AG10803 (cell line): ENCODE measurements at places on chromosomes 2 and 18.

GRCh38 chr18:48815581-48816324 is 135.0 kb downstream of the SMAD7 start:
- DNase-seq: no peak

GRCh38 chr18:79782566-79783308 is 15.0 kb upstream of the KCNG2 start:
- no peak for DNase-seq

DNA sequence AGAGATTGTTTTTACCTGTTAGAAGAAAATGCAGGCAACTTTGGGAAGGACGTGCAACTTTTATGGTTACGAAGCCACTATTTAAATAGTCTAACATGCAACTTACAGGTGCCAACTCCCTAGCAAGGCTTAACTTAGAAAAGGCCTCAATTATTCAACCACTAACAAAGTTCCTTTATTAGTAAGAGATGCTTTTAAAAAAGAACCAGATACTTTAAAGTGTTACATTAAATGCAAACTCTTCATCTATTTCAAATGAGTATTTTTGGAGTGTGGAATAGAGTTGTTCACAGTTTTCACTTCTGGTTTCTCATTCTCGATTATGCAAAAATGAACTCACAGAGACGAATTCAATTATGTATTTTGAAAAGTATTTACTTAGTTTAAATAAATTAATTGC is 51.7 kb downstream of the PELI1 start:
- DNase-seq: no peak

- DNase-seq: no peak
Measured at GRCh38 chr2:126655051-126655450, 907 bp upstream of the GYPC start.

DNA sequence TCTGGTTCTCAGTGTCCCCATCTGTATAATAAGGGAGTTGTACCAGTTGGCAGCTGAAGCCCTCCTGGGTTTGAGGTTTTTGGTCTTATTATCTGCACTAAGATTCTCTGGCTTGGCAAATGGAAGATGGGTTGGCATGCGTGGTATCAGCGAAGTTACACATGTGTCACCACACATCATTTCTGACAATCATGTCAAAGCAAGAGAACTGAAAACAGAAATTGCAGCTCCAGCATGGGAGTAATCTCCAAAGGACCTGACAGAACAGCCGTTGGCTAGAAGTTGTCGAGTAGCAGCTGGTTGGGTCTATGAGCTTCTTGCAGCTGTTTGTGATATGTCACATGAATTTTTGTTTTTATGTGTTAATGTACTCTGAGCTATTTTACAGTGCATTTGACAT is 317.4 kb downstream of the SLC4A3 start:
- DNase-seq: no peak

DNA sequence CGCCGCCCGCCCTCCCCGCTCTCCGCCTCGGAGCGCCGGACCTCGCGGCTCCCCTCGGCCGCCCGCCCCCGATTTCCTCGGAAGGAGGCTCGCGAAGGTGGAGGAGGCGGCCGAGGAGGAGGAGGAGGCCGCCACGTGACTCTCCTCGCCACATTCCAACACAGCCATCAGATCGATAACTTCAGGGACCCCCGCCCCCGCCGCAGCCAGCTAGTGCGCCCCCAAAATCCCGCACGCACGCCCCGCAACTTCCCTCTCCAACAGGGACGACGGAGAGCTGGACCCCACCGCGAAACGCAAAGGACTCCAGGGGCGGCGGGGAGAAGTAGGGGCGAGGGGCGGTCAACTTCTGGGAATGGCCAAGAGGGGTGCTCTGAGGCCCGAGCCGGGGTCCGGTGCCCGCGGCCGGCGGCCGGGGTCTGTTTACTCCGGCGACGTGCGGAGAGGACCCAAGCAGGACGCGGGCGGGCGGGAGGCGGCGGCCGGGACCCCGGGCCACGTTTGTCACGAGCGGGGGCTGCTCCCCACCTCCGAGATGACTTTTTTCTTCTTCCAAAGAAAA is 2.0 kb downstream of the ZNF521 start:
- peak; percentile 15 for DNase-seq

- no peak for DNase-seq
Measured at GRCh38 chr2:127661072-127661649, 14.2 kb downstream of the LIMS2 start.

DNA sequence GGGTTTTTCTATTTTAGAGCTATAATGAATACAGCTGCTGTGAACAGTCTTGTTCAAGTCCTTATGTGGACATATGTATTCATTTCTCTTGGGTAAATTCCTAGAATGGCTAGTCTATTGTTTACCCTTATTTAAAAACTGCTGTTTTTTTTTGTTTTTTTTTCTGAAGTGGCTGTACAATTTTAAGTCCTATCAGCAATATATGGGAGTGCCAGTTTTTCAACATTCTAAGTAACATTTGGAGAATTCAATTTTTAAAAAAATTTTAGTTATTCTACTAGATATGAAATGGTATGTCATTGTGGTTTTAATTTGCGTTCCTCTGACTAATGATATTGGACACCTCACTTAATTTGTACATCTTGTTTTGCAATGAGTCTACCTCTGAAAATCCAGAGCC is 349.7 kb downstream of the SATB2 start:
- peak; percentile 46 for DNase-seq

- no peak for DNase-seq
Measured at GRCh38 chr18:62610701-62611411, 88.0 kb downstream of the ZCCHC2 start.

DNA sequence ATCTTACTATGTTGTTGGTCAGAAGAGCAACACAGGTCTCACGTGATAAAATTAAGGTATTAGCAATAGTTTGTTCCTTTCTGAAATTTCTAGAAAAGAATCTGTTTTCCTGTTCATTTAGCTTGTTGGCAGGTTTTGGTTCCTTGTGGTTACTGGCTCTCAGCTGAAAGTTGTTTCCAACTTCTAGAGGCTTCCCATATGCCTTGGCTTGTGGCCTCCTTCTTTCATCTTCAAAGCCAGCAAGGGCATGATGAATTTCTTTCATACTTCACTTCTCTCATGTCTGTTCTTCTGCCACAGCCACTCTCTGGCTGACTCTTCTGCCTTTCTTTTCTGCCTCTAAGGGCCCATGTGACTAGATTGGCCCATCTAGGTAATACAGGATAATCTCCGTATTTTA is 193.7 kb downstream of the TRIB2 start:
- peak; percentile 60 for DNase-seq

GRCh38 chr2:88838165-88838635 is 146.7 kb downstream of the RPIA start:
- no peak for DNase-seq

GRCh38 chr18:10047237-10047636 is 133.4 kb downstream of the VAPA start:
- peak; percentile 37 for DNase-seq

DNA sequence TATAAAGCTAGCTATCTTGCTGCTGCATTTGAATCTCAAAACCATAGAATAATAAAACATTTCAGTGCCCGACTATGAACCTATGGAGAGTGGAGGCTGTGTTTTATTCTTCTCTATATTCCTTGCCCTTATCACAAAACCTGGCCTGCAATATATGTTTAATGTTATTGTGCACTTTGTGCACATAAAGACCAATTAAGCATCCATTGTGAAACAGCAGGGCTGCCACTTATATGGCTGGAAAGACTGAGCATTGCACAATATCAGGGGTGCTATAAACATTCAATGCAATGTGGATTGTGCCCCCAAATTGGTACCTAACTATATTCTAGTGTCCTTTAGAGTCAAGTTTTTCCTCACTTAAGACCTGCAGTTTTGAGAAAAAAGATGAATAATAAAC is 83.2 kb downstream of the RDH14 start:
- no peak for DNase-seq

DNA sequence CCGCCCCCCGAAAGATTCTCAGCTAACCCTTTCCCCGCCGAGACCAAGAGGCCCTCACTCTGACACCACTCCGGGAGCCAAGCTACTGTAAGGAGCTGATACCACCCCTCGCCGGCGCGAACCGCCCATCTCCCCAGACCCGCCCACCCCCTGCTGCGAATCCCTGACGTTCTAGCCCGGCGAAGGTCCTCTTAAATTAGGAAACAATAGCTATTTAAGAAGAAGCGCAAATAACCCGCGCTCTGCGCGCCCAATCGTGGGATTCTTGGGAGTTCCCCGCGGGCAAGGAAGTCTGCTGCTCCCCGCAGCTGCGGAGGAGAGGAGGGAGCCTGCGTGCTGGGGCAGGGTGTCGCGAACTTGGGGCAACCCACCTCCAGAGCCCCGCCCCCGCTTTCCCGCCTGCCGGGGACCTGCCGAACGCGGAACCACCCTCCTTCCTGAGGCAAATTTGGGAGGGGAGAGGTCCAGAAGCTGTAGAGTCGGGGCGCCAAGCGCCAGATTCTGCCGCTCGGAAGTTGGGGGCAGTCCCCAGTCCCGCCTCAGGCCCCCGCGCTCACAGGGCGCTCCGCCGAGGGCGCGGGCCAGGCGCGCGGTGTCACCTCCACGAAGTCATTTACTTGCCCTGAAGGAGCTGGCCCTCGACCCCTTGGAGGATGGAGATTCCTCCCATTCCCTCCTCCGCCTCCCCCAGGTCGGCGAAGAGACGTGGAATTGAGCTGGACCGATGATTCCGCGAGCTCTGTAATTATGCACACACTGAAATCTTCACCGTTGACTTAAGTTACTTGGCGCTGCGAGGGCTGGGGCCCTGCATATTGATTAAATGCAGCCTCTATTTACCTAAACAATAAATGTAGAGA is 8.4 kb upstream of the SP9 start:
- peak; percentile 45 for DNase-seq

DNA sequence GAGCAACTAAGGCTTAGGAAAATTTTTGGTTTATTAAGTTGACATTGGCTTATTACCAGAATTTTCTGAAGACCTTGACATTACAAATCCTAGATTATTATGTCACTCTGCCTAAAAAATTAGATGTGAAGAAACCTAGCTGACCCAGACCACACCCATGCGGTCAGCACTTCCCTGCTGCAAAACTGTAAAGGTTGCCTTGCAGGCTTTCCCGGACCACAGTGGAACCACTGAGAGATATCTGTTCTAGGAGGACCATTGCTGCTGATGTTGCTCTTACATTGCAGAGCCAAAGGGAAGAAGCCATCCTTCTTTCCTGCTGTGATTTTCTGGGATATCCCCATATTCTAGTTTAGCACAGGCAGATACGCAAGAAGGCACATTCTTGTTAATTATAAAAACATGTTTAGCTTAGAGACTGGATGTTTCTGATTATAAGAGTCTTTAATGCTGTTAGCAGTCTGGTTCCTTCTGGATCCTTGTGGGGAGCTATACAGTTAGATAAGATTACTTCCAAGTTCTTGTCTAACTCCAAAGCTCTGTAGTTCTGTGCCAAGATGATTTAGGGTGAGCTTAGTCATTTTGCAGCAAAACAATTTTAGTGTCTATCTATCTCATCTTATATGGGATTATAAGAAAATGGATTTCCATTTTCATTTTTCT is 70.2 kb downstream of the AOX1 start:
- peak; percentile 44 for DNase-seq

DNA sequence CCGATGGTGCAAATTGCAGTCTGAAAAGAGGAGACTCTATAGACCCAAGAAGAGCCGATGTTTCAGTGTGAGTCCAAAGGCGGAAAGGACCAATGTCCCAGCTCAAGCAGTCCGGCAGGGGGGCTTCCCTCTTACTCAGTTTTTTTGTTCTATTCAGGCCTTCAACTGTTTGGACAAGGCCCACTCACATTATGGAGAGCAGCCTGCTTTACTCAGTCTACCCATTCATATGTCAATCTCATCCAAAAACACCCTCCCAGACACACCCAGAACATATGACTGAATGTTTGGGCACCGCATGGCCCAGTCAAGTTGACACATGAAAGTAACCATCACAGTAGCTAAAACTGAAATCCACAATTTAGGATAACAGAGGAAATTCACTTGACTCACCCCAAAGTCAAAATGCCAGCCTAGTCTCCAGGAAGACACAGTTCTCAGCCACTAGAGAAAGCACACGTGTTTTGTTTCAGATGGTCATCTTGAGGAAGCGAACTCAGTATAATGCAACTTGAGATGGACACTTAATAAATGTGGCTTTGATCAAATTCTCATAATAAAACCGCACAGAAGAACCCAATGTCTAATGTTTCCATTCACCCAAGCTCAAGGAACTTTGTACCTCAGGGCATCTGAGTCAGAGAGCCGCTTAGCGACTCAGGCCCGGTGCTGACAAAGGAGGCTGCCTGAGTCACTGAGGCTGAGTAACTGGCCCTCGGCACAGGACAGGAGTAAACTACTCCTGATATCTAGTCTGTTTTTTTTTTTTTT is 2.4 kb downstream of the FHL2 start:
- peak; percentile 97 for DNase-seq

DNA sequence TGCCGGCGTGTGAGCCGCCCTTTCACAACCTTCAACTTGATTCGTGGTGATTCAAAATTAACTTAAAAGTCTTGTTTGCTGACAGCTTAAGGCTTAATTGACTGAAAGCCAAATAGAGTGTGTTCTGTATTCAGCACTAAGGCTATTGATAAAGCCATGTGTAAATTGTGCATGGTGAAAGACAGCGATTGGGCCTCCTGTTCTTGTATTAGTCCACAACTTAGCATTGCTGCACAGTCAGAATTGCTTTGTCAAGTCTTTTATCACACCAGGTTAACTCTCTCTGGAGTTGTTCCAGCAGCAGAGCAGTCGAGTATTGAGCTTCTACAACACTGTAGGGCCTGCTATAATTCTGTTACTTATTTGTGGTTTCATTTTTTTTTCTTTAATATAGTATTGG is 210.1 kb downstream of the WDR7 start:
- DNase-seq: no peak

- DNase-seq: no peak
Measured at GRCh38 chr2:70083344-70084156, 3.7 kb upstream of the PCBP1 start.

DNA sequence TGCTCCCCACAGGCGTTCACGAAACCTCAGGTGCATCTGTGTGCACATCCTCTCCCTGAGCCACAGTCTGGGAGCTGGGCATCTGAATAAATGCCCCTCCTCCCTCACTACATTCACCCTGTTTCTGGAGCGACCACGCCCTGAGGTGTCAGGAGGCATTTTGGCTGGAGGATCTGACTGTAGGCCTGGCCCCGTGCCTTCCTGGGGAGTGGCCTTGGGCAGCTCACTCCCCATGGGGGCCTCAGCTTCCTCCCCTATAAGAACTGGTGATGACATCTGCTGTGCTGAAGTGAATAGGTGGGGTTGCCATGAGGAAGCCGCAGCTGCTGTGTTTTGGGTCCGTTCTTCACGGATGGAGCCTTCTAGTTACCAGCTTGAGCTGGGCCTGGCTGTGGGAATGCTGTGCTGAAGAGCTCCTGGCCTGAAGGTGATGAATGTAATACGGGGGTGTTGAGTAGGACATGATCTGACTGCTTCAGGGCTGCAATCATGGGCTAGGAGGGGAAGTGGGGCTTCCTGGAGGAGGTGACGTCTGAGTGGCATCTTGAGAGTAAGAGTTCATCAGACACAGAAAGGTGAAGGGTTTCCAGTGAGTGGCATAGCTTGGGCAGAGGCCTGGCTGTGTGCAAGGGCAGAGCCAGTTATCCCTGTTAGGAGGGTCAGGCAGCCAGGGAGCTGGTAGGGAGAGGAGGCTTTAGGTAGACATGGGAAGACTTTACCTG is 58.2 kb downstream of the GLI2 start:
- DNase-seq: peak; percentile 34

- DNase-seq: no peak
Measured at GRCh38 chr2:203649176-203649814, 57.1 kb upstream of the CD28 start.

GRCh38 chr2:197871780-197872456 is 67.5 kb downstream of the PLCL1 start:
- no peak for DNase-seq
